ENCODE measurements at places on chromosomes 7 and 10.

DNA sequence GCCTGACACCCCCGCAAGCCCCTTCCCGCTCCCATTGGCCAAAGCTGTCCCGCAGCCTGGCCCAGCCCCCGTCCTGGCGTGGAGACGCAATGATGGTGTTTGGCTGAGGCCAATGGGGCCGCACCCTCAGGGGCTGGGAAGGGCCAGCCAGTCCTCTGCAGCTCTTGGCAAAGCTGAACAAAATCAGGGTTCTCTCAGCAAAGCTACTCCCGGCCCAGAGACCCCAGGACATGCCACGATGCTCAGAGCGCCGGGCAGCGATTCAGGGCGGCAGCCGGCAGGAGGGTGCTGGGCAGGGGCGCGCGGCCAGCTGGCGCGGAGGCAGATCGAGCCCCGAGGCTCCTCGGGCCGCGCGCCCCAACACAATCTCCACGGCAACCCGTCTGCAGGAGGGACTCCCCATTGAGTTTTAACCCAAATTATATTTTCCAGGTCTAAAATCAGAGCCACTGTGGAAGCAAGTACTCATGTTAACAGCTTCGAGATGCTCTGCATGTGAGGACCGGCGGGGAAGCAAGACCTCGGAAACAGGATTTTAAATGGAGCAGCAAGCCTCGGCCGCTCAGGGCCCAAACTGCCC, 8.8 kb upstream of the CNPY1 start:
- DNase-seq, result no peak
- H3K4me3 ChIP-seq, result no peak overlapping the region
- no peak overlapping the region for H3K27ac ChIP-seq
- H3K4me1 ChIP-seq, result no peaks in the 10 kb centered on the region
- no peaks in the 10 kb centered on the region for H3K27me3 ChIP-seq
- H3K36me3 ChIP-seq, result no peaks in the 10 kb centered on the region

GRCh38 chr10:47025253-47025539, 114.0 kb downstream of the PTPN20 start:
- DNase-seq, result no peak
- no peak overlapping the region for H3K4me3 ChIP-seq
- no peaks in the 10 kb centered on the region for H3K36me3 ChIP-seq
- no peaks in the 10 kb centered on the region for H3K27me3 ChIP-seq
- no peak overlapping the region for H3K27ac ChIP-seq
- no peaks in the 10 kb centered on the region for H3K4me1 ChIP-seq

DNA sequence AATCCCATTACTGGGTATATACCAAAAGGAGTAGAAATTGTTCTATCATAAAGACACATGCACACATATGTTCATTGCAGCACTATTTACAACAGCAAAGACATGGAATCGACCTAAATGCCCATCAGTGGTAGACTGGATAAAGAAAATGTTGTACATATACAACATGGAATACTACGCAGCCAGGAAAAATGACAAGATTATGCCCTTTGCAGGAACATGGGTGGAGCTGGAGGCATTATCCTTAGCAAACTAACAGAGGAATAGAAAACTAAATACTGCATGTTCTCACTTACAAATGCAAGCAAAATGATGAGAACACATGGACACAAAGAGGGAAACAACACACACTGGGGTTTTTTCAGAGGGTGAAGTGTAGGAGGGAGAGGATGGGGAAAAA, 300.2 kb downstream of the BAMBI start:
- no peak for DNase-seq
- no peak overlapping the region for H3K4me3 ChIP-seq
- no peaks in the 10 kb centered on the region for H3K36me3 ChIP-seq

GRCh38 chr10:25552283-25552919, 377.6 kb downstream of the GPR158 start:
- H3K36me3 ChIP-seq, result no peaks in the 10 kb centered on the region
- DNase-seq, result no peak
- no peak overlapping the region for H3K27ac ChIP-seq
- no peak overlapping the region for H3K4me3 ChIP-seq
- H3K27me3 ChIP-seq, result no peaks in the 10 kb centered on the region

DNA sequence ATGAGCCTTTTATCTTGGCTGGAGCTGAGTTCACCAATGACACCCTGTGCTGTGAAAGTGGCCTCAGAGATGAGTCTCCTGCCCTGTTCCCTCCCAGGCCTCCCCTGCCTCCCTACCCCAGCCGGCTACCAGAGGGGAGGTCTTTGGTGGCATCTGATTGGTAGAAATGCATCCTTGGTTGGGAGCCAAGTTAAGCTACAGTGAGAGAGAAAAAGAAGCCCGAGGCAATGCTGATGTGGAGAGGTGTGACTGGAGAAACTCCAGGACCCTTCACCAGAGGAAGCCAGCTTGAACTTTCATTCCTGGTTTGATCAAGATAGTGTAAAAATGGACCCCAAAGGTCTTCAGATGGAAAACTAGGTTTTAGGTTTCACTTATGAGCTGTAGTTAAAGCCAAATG, 191.1 kb upstream of the TCF7L2 start:
- no peak overlapping the region for H3K27ac ChIP-seq
- DNase-seq, result no peak
- no peak overlapping the region for H3K4me3 ChIP-seq
- H3K4me1 ChIP-seq, result peaks cover 5% of the 10 kb centered on the region
- no peaks in the 10 kb centered on the region for H3K36me3 ChIP-seq

- no peaks in the 10 kb centered on the region for H3K27me3 ChIP-seq
- H3K4me3 ChIP-seq, result no peak overlapping the region
- no peak for DNase-seq
- peaks cover 92% of the 10 kb centered on the region for H3K36me3 ChIP-seq
Observed at GRCh38 chr7:83633516-83633915, 15.4 kb downstream of the SEMA3E start.

DNA sequence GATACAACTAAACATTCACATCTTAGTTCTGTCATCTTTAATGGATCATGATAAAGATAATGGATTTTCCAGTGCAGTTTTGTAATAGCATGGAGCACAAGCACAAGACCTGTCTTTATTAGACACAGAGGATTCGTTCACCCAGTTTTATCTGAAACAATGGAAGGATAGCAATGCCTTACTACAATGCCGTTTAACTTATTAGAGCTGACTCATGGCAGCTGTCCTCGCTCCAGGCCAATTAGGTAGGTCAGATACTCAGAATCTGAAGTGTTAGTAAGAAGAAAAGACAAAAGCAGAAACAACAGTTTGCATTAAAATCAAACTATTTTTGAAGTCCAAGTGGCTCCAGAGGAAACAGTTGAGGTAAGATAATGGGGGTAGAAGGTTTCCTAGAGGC, 12.8 kb downstream of the OR13A1 start:
- H3K27ac ChIP-seq, result no peak overlapping the region
- H3K4me1 ChIP-seq, result no peaks in the 10 kb centered on the region
- no peak overlapping the region for H3K4me3 ChIP-seq
- DNase-seq, result no peak

DNA sequence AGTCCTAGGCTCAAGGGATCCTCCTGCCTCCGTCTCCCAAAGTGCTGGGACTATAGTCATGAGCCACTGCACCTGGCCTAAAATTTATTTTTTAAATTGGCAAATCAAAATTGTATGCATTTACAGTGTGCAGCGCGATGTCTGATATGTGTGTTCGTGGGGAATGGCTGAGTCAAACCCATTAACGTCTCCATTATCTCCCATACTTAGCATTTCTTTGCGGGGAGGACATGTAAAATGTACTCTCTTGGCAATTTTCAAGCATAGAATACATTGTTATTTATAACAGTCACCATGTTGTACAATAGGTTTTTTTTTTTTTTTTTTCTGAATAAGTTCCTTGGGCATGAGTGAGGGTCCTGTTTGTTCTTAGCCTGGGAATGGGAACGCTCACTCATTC, 3.8 kb downstream of the TMEM184A start:
- no peak overlapping the region for H3K4me3 ChIP-seq
- no peak for DNase-seq
- H3K27me3 ChIP-seq, result no peaks in the 10 kb centered on the region

DNA sequence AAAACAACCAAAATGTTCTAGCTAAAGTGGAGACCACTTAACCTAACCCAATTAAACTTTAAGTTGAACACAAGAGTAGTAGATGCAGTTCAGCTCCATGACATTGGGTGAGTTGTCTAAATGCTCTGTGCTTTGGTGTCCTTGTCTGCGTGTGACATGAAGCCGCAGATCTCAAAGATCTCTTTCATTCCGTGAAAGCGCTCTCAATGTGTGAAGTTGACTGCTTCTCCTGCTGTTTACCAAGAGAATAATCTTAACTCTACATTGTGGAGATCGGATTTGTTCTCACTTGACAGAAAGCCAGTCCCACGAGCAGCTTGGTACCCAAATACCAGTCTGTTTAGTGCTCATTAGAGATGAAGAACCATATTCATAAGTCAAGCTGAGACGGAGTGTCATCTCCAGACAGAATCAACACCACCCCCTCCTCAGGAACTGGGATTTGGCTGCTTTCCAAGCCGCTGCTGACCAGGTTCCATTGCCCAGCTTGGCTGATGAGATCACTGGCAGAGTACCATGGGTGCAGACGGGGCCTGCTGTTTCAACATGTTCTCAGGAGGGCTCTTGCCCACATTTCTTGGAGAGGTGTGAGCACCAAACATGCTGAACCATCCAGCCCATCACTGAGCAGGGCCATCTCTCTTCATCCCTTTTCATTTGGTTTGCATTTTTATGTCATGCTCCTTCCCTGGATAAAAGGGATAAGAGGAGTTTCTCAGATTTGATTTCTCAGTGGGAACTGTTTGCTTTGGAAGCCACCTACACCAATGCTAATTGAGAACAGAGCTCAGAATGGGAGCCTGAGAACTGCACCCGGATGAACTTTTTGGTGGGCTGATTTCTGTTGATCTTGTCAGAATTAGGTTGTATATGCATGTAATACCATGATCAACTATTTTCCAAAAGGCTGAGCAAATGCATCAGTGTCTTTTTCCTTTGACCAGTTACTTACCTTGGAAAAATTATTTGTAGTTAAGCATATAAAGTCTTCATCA, 95.8 kb upstream of the AGBL3 start:
- no peak for DNase-seq
- no peak overlapping the region for H3K27ac ChIP-seq
- peak overlapping the region; percentile 80 for H3K4me3 ChIP-seq
- no peaks in the 10 kb centered on the region for H3K27me3 ChIP-seq
- H3K4me1 ChIP-seq, result peaks cover 14% of the 10 kb centered on the region
- peaks cover 16% of the 10 kb centered on the region for H3K36me3 ChIP-seq

- H3K27me3 ChIP-seq, result peaks cover 15% of the 10 kb centered on the region
- H3K4me1 ChIP-seq, result no peaks in the 10 kb centered on the region
- H3K4me3 ChIP-seq, result no peak overlapping the region
- H3K27ac ChIP-seq, result no peak overlapping the region
Observed at GRCh38 chr10:75911426-75911825, 480.0 kb downstream of the LRMDA start.

GRCh38 chr7:85770332-85770731, 583.5 kb upstream of the SEMA3D start:
- H3K27ac ChIP-seq, result no peak overlapping the region
- no peaks in the 10 kb centered on the region for H3K4me1 ChIP-seq
- H3K27me3 ChIP-seq, result no peaks in the 10 kb centered on the region
- no peak for DNase-seq

DNA sequence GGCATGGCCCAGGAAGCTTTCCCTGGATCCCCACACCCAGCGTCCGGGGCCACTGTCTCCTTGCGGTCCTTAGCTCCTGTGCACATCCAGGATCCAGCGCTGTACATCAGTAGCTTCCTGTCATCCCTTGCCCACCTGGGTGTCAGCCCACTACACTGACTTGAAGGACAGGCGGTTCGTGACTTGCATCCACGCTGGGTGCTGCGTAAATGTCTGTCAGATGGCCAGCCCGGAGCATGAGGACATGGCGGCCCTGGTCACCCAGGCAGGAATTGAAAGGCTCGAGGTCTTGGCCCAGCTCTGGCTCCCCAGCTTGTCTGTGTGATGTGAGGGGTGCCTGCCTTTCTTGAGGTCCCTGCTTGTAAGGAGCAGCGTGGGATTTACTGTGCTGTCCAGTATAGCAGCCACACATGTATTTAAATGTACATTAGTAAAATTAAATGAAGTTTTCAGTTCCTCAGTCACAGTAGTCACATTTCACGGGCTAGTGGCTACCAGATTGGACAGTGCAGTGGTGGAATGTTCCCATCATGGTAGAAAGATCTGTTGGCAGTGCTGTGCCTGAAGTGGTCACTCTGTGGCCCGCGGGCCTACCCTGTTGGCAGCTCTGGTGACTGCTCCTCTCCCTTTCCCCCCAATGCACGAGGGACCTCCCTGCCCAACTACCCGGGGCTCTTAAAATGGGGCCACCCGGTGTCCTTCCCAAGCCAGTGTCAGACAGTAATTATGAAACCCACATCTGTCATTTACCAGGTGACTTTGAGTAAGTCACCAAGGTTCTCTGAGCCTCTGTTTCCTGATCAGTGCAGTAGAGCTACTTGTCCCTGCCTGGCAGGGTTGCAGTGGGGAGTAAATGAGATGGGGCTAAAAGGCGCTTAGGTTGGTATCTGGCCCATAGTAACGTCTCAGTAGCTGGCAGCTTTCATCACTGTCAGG, 97.8 kb upstream of the PPIF start:
- DNase-seq, result no peak
- H3K36me3 ChIP-seq, result no peaks in the 10 kb centered on the region
- H3K27me3 ChIP-seq, result no peaks in the 10 kb centered on the region
- H3K4me3 ChIP-seq, result no peak overlapping the region
- no peak overlapping the region for H3K27ac ChIP-seq
- H3K4me1 ChIP-seq, result no peaks in the 10 kb centered on the region

- DNase-seq, result no peak
- H3K27me3 ChIP-seq, result no peaks in the 10 kb centered on the region
- no peaks in the 10 kb centered on the region for H3K36me3 ChIP-seq
- H3K27ac ChIP-seq, result no peak overlapping the region
- H3K4me1 ChIP-seq, result no peaks in the 10 kb centered on the region
- H3K4me3 ChIP-seq, result no peak overlapping the region
Observed at GRCh38 chr7:36982766-36983165, 258.5 kb upstream of the AOAH start.

- no peak overlapping the region for H3K4me3 ChIP-seq
- DNase-seq, result peak; percentile 26
- H3K27me3 ChIP-seq, result no peaks in the 10 kb centered on the region
- peaks cover 8% of the 10 kb centered on the region for H3K4me1 ChIP-seq
- peaks cover 9% of the 10 kb centered on the region for H3K36me3 ChIP-seq
- no peak overlapping the region for H3K27ac ChIP-seq
Observed at GRCh38 chr7:51138123-51139085, 178.2 kb downstream of the COBL start.

- H3K4me3 ChIP-seq, result no peak overlapping the region
- peaks cover 14% of the 10 kb centered on the region for H3K4me1 ChIP-seq
- no peak overlapping the region for H3K27ac ChIP-seq
- no peak for DNase-seq
- H3K27me3 ChIP-seq, result no peaks in the 10 kb centered on the region
Observed at GRCh38 chr10:60430017-60430416, 40.3 kb upstream of the ANK3 start.

DNA sequence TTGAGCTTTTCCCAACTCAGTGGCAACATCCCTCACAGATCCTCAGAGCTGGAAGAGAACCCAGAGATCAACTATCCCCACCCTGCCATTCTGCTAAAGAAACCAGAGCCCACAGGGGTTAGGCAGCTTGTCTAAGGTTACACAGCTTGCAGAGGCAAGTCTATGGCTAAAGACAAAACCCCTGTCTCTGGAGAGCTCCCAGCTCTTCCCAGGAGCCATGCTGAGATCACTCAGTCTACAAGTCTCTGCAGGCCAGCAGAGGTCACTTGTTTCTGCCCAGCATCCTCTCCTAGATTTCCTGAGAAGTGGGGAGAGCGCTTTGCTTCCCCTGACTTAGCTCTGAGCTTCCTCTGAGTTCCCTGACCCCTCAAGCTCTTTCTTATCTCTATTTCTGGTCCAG, 28.5 kb upstream of the LOXL4 start:
- H3K27me3 ChIP-seq, result no peaks in the 10 kb centered on the region
- DNase-seq, result peak; percentile 64
- no peaks in the 10 kb centered on the region for H3K36me3 ChIP-seq
- H3K4me1 ChIP-seq, result no peaks in the 10 kb centered on the region
- H3K27ac ChIP-seq, result no peak overlapping the region
